ENCODE measurements at places on chromosomes 4 and X.

DNA sequence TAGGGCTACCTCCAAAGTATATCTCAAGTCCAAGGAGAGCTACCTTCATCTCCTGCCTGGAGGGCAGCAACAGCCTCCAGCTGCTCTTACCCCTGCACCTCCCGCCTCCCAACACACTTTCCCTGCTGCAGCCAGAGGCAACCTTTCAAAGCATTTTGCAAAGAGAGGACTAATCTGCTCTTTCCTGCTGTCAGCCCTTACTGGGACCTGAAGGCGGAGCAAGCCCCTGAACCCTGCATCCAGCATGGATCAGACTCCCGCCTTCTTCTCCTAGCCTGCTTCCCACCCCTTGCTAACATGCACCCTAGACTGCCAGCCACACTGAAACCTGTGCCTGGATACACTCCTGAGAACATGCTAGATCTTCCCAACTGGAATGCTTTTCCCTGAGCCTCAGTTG is 37.7 kb upstream of the VMA21 start:
- DNase-seq = no peak

GRCh38 chr4:24965627-24966026 is 52.8 kb upstream of the CCDC149 start:
- DNase-seq = no peak

DNA sequence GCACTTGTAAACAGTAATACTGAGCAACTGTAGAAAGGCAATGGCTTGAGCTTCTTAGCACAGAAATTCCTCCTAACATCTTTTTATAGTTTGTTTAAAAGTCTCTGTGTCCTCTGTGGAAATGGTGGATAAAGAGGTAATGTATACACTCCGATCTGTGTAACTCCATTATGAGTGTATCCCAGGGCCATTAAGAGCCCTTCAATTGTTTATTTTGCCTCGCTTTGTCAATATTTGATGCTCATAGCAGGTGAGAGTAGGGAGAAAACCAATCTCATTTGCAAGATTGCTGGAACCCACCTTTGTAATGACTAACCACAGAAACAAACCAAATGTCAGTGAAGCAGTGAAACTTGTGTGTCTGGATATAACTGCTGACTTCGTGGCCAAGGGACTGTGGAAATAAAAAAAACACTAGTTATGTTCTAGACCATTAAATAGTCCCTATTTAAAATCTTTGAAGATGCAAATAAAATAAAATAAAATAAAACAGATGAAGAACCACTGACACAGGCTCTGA is 598.2 kb upstream of the BOD1L1 start:
- DNase-seq = no peak

- DNase-seq = peak; percentile 62
Observed at GRCh38 chr4:123477711-123478209, 81.2 kb downstream of the SPRY1 start.

DNA sequence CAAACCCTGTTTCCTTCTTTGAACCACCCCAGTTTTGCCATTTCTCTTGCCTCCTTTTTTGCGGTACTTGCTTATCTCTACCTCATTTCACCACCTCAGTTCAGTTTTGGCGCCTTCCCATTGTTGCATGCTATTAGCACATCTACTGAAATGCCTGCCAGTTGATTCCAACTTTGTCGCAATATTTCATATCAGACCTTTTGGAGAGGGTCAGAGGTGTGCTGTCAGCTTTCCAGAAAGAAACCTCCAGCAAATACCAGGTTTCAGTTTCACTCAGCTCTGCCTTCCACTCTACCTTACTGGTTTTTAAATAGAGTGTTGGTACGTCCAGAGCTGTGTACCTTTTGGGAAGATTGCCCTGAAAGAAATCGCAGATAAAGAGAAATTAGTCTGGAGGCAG is 91.9 kb upstream of the CPEB2 start:
- DNase-seq = no peak

DNA sequence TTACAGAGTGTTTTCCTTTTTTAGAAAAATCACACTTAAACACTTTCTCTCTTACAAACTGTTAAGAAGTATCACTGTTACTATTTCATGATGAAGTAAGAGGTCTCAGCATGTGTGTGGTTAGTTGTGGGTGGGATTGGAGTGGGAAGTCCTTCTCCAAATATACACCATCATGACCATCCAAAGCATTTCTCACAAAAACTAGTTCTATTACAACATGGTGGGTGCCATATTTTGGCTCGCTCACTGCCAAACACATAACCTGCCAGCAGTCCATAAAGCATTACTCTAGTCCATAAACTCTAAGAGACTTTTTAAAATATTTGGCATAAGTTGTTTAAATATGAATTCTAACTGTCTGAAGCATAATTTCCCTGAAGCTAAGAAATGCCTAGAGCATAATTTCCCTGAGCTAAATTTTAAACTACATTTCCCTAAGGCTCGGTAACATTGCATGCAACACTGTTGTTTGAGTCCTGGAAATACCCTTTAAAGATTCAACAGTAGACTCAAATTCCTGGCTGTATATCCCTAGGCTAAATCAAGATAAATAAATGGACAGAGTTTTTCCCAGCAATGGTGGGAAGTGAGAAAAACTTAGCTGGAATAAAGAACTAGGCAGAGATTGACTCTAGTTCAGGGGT is 415.0 kb upstream of the INTU start:
- DNase-seq = no peak

GRCh38 chr4:8544741-8545438 is 35.3 kb upstream of the GPR78 start:
- DNase-seq = no peak

GRCh38 chr4:57086031-57086723 is 24.0 kb downstream of the IGFBP7 start:
- no peak for DNase-seq

- DNase-seq = no peak
Observed at GRCh38 chr4:159483782-159484741, 381.2 kb downstream of the RAPGEF2 start.

- peak; percentile 34 for DNase-seq
Observed at GRCh38 chr4:147546349-147546748, 65.5 kb downstream of the EDNRA start.

All from kidney capillary endothelial cell (primary cell).